Epithelial cell of umbilical artery (primary cell): ENCODE measurements at places on chromosomes 4 and X. TPM values are rescaled to one million over a fixed set of nuclear protein-coding genes. Genes with fewer than 3 reads are reported as not detected.

SOWAHB gene
- not detected in 2 replicates for total RNA-seq

DOK7 gene
- 0.15 TPM in 1 of 2 replicates, not detected in the other for total RNA-seq

IL13RA2 gene
- 0.32 and 0.91 TPM in 2 replicates for total RNA-seq

PPP1R2C gene
- total RNA-seq = not detected in 2 replicates

TCP11X2 gene
- not detected in 2 replicates for total RNA-seq

APLN gene
- total RNA-seq = 47.1 and 149 TPM in 2 replicates

CCSER1 gene
- 0.32 and 1.4 TPM in 2 replicates for total RNA-seq

CFI gene
- total RNA-seq = 8.8 and 37.5 TPM in 2 replicates

CRMP1 gene
- not detected in 2 replicates for total RNA-seq

ZDHHC9 gene
- total RNA-seq = 10.7 and 12.6 TPM in 2 replicates

CXCL3 gene
- 0.61 and 1.3 TPM in 2 replicates for total RNA-seq

CETN2 gene
- 30.5 and 34.2 TPM in 2 replicates for total RNA-seq

UGT2B7 gene
- not detected in 2 replicates for total RNA-seq

GAGE1 gene
- not detected in 2 replicates for total RNA-seq

ABLIM2 gene
- under 0.01 and 5.0 TPM in 2 replicates for total RNA-seq

NAA11 gene
- total RNA-seq = not detected in 2 replicates

RAB41 gene
- total RNA-seq = not detected in 2 replicates

RIBC1 gene
- 0.30 and 0.32 TPM in 2 replicates for total RNA-seq

FRMPD4 gene
- total RNA-seq = not detected in 2 replicates

KCNE5 gene
- not detected in 2 replicates for total RNA-seq

SGMS2 gene
- 86.9 and 98.7 TPM in 2 replicates for total RNA-seq

STK26 gene
- 9.4 and 16.9 TPM in 2 replicates for total RNA-seq

FRMD7 gene
- total RNA-seq = not detected in 2 replicates
